SJCRH30 (cell line): ENCODE measurements at places on chromosomes 5 and 9. TPM values are rescaled to one million over a fixed set of nuclear protein-coding genes. Genes with fewer than 3 reads are reported as not detected.
A peak's percentile ranks its signal among the peaks of the same experiment; 100 is the strongest.

SLC4A9 gene
- total RNA-seq: not detected in 2 replicates

DEPDC1B gene
- total RNA-seq: 31.4 and 33.9 TPM in 2 replicates

IRX2 gene
- 6.1 and 6.4 TPM in 2 replicates for total RNA-seq

- no peaks in the 10 kb centered on the region for H3K36me3 ChIP-seq
- no peaks in the 10 kb centered on the region for H3K27me3 ChIP-seq
- no peaks in the 10 kb centered on the region for H3K4me1 ChIP-seq
- no peak overlapping the region for H3K27ac ChIP-seq
- no peak for DNase-seq
Observed at GRCh38 chr9:20854444-20854843, 170.4 kb downstream of the FOCAD start.

- H3K36me3 ChIP-seq: no peaks in the 10 kb centered on the region
- no peaks in the 10 kb centered on the region for H3K27me3 ChIP-seq
- H3K4me1 ChIP-seq: no peaks in the 10 kb centered on the region
- H3K27ac ChIP-seq: no peak overlapping the region
Observed at GRCh38 chr5:73095564-73096238, 24.7 kb upstream of the TMEM171 start.

DNA sequence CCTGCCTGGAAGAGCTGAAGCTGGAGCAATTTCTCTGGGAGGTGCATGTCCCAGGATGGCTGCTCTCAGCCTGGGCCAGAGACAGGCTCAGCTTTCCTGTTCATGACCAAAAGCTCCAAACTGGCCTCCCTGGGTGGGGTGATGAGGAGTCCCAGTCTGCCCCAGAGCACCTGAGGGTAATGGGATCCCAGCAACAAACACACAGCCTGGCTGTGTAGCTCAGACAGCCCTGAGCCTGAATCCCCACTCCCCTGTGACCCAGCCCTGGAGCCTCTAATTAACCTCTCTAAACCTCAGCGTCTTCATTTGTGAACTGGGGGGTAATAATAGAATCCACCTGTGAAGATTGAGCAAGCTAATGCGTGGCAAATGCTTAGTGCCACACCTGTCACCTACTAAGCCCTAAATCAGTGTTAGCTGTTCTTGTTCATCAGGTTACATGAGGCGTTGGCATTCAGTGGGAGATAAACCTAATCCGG is 67.5 kb downstream of the HSPA4 start:
- H3K4me1 ChIP-seq: peaks cover 34% of the 10 kb centered on the region
- DNase-seq: peak; percentile 88
- no peak overlapping the region for H3K4me3 ChIP-seq
- H3K27ac ChIP-seq: peak overlapping the region; percentile 33
- no peaks in the 10 kb centered on the region for H3K27me3 ChIP-seq
- no peaks in the 10 kb centered on the region for H3K36me3 ChIP-seq

GRCh38 chr9:123749580-123750202 is 180.2 kb downstream of the DENND1A start:
- no peak for DNase-seq
- no peaks in the 10 kb centered on the region for H3K27me3 ChIP-seq
- no peaks in the 10 kb centered on the region; the same call in 1 of the 2 replicates for H3K36me3 ChIP-seq
- H3K4me1 ChIP-seq: 0 out of 2 replicates have a peak, but pooled peaks cover 3% of the 10 kb centered on the region
- no peak overlapping the region for H3K27ac ChIP-seq
- H3K4me3 ChIP-seq: no peak overlapping the region

GRCh38 chr9:7377489-7377888 is 422.1 kb downstream of the DMAC1 start:
- no peak overlapping the region for H3K4me3 ChIP-seq
- no peak for DNase-seq

- H3K4me3 ChIP-seq: no peak overlapping the region
- H3K36me3 ChIP-seq: no peaks in the 10 kb centered on the region
- no peak overlapping the region for H3K27ac ChIP-seq
- no peak for DNase-seq
- H3K4me1 ChIP-seq: no peaks in the 10 kb centered on the region
- H3K27me3 ChIP-seq: no peaks in the 10 kb centered on the region
Observed at GRCh38 chr5:171654881-171655280, 130.7 kb upstream of the SMIM23 start.

DNA sequence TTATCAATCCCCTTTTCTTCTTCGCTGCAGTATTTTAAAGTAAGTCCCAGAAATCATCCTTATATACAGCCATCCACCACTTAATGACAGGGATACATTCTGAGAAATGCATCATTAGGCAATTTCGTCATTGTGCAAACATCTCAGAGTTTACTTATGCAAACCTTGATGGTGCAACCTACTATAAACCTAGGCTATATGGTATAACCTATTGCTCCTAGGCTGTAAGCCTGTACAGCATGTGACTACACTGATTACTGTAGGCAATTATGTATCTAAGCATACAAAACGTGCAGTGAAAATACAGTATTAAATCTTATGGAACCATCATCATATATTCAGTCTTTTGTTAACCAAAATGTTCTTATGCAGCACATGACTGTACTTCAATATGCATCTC is 36.8 kb downstream of the SAXO1 start:
- H3K36me3 ChIP-seq: no peaks in the 10 kb centered on the region
- H3K4me3 ChIP-seq: no peak overlapping the region
- H3K27ac ChIP-seq: no peak overlapping the region
- DNase-seq: no peak
- no peaks in the 10 kb centered on the region for H3K27me3 ChIP-seq

DNA sequence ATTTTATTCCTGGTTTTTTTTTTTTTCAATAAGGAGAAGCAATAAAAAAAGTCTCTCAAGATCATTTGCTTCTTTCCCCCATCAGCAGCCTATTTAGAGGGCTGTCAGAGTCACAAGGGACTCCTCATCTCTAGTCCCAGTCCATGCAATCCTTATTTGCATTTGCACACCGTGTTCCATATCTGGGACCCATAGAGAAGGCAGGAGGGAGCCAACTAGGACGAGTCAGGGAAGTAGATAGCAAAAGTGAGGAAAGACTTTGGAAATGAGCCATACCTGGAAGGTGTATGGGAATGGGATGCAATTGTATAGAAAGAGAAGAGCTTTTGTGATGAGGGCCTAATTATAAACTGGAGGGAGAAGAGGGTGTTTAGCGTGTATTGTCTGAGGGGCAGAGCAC is 160.0 kb downstream of the PIK3R1 start:
- H3K27me3 ChIP-seq: no peaks in the 10 kb centered on the region
- no peak for DNase-seq
- no peak overlapping the region for H3K4me3 ChIP-seq
- no peak overlapping the region for H3K27ac ChIP-seq

DNA sequence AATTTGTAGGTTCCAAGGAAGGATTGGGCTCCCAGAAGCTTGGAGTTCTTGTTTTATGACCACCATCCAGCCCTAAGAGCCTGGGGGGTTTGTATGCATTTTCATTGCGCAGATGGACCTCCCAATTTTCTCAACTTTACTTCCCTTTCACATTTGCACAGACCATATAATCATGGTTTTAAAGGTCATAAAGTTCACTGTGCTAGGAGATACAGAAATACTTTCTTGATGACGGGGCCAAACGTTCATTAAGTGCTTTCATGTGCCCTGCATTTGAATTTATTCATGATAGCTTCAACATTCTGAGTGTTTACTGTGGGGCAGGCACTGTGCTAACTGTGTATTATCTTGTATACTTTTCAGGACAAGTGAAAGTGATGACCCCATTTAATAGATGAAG is 51.5 kb downstream of the WWC1 start:
- H3K27ac ChIP-seq: no peak overlapping the region
- no peaks in the 10 kb centered on the region for H3K4me1 ChIP-seq
- no peaks in the 10 kb centered on the region for H3K36me3 ChIP-seq
- peaks cover 6% of the 10 kb centered on the region; the same call in 1 of the 2 replicates for H3K27me3 ChIP-seq

- H3K36me3 ChIP-seq: no peaks in the 10 kb centered on the region
- peaks cover 13% of the 10 kb centered on the region for H3K4me1 ChIP-seq
- H3K27me3 ChIP-seq: no peaks in the 10 kb centered on the region
- H3K4me3 ChIP-seq: no peak overlapping the region
- no peak overlapping the region for H3K27ac ChIP-seq
- peak; percentile 10 for DNase-seq
Observed at GRCh38 chr9:78470741-78471140, 173.8 kb downstream of the PSAT1 start.

- H3K27me3 ChIP-seq: no peaks in the 10 kb centered on the region
- H3K27ac ChIP-seq: no peak overlapping the region
- peaks cover 13% of the 10 kb centered on the region for H3K4me1 ChIP-seq
- no peak overlapping the region for H3K4me3 ChIP-seq
- no peaks in the 10 kb centered on the region for H3K36me3 ChIP-seq
Observed at GRCh38 chr5:93924628-93925027, 183.2 kb upstream of the POU5F2 start.

GRCh38 chr9:22342491-22343217 is 104.0 kb upstream of the DMRTA1 start:
- H3K27me3 ChIP-seq: no peaks in the 10 kb centered on the region
- H3K27ac ChIP-seq: peak overlapping the region; percentile 60
- H3K4me1 ChIP-seq: peaks cover 19% of the 10 kb centered on the region
- H3K4me3 ChIP-seq: no peak overlapping the region

- H3K4me1 ChIP-seq: no peaks in the 10 kb centered on the region
- no peaks in the 10 kb centered on the region for H3K36me3 ChIP-seq
- DNase-seq: no peak
- no peak overlapping the region for H3K4me3 ChIP-seq
- no peak overlapping the region for H3K27ac ChIP-seq
- peaks cover 3% of the 10 kb centered on the region for H3K27me3 ChIP-seq
Observed at GRCh38 chr5:157282150-157282549, 16.2 kb downstream of the CYFIP2 start.

DNA sequence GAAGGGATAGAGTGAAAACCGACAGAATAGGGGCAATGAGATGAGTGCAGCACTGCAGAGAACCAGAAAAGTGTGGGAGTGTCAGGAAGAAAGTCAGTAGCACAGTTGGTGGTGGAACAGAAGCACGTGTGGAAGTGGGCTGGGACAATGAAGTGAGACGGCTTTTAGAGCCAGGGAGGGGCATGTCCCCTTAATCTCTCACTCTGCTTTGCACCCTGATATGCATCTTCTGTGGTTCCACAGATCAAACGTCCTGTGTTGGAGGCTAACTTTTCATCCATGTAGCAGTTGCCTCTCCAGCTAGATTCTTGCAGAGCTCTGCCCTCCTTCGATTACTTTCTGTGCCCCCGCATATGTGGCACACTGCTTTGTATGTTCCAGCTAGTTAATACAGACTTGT is 163.6 kb downstream of the DOCK8 start:
- H3K4me3 ChIP-seq: no peak overlapping the region
- H3K4me1 ChIP-seq: peaks cover 22% of the 10 kb centered on the region
- DNase-seq: no peak
- no peak overlapping the region for H3K27ac ChIP-seq

DNA sequence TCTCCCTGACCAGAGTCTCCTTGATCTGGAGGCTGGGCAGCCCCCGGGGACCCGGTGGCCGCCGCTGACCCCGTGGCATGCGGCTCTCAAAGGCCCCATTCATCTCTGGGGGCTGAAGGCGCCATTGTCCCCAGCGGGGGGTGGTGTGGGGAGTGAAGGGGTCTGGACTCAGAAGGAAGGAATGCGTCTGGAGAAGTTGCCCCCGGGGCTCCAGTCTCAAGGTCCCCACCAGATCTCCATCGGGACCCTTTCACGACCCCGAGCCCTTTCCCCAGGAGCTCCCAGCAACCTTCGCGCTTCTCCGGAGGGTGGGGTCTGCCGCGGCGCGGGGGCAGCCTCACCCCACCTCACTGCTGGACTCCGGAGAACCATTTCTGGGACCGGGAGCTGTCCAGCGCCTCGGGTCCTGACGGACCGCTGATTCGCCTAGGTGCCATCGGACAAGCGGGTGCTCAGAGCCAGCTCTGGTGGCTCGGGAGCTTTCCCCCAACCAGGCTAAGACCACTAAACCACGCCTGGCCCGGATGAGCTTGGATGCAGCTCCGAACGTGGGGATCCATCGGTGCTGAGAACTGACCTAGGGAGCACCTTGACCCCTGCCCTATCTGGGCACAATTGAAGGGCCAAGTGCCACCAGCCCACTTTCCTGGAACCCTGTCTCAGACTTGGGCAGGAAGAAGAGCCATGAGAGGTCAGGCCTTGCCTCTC is 5.1 kb upstream of the PCDH1 start:
- peaks cover 4% of the 10 kb centered on the region; the same call in 1 of the 2 replicates for H3K4me1 ChIP-seq
- H3K36me3 ChIP-seq: no peaks in the 10 kb centered on the region
- no peak overlapping the region for H3K4me3 ChIP-seq
- H3K27me3 ChIP-seq: peaks cover 40% of the 10 kb centered on the region
- DNase-seq: peak; percentile 23

DNA sequence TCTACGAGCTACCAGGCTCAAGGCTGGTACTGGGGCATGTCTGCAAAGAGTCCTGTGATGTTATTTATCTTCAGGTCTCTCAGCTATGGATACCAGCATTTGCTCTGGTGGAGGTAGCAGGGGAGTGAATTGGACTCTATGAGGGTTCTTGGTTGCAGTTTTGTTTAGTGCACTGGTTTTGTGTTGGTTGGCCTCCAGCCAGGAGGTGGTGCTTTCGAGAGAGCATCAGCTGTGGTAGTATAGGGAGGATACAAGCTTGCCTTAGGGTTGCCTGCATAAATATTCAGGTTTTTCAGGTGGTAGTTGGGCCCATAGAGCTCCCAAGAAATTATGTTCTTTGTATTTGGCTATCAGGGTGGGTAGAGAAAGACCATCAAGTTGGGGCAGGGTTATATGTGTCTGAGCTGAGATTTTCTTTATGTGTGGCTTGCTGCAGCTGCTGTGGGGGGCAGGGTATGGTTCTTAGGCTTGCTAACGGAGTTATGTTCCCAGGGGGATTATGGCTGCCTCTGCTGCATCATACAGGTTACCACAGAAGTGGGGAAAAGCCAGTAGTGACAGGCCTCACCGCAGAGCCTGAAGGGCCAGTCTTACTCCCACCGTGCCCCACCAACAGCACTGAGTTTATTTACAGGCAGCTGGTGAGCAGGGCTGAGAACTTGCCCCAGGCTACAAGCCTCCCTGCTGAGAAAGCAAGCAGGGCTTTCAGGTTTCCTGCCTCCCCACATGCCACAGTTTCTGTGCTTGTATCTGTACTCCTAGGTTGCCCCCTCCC is 9.7 kb upstream of the RIOK2 start:
- H3K36me3 ChIP-seq: no peaks in the 10 kb centered on the region
- peak; percentile 97 for DNase-seq
- H3K4me3 ChIP-seq: peak overlapping the region; percentile 54
- peak overlapping the region; percentile 82 for H3K27ac ChIP-seq
- peaks cover 8% of the 10 kb centered on the region for H3K4me1 ChIP-seq
- H3K27me3 ChIP-seq: no peaks in the 10 kb centered on the region

- no peak overlapping the region for H3K4me3 ChIP-seq
- no peaks in the 10 kb centered on the region for H3K36me3 ChIP-seq
- no peak overlapping the region for H3K27ac ChIP-seq
- DNase-seq: no peak
- H3K27me3 ChIP-seq: no peaks in the 10 kb centered on the region
Observed at GRCh38 chr5:9197881-9198260, 348.0 kb downstream of the SEMA5A start.
